ENCODE measurements at places on chromosomes 2 and 18.

GRCh38 chr2:203915256-203915655 is 21.3 kb upstream of the ICOS start:
- DNase-seq, result no peak

- DNase-seq, result no peak
Measured at GRCh38 chr2:105391058-105391627, 7.7 kb downstream of the FHL2 start.

- DNase-seq, result no peak
Measured at GRCh38 chr2:150062416-150062815, 425.1 kb downstream of the RND3 start.

- no peak for DNase-seq
Measured at GRCh38 chr2:100293341-100294161, 28.8 kb downstream of the LONRF2 start.

DNA sequence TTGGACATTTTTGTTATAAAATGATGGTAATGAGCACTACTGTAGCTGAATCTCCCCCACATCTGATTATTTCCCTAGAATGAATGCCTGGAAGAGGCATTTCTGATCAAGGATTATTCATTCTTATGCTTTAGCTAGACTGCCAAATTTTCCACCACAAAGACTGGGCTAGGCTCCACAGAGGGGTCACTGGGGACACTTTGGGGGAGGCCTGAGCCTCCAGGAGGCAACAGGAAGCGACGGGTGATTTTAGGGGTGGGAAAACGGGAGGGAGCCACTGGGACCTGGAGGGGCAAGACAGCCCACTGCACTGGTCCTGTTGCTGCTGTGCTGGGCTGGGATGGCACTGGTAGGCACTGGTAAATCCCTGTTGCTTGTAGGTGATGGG is 2.4 kb upstream of the ASB1 start:
- DNase-seq, result no peak

Measured in left forelimb (tissue), 1 donor.